ENCODE measurements at places on chromosomes 1 and 21. TPM values are rescaled to one million over a fixed set of nuclear protein-coding genes. Genes with fewer than 3 reads are reported as not detected.

LCE5A gene
- total RNA-seq = not detected

KLHDC9 gene
- 1.2 TPM for total RNA-seq

S100B gene
- total RNA-seq = not detected

AKIRIN1 gene
- total RNA-seq = 73.2 TPM

KRTAP19-1 gene
- not detected for total RNA-seq

TRABD2B gene
- not detected for total RNA-seq

SPATA45 gene
- total RNA-seq = not detected

AMY1C gene
- total RNA-seq = not detected

PPP1R12B gene
- total RNA-seq = 8.6 TPM

PIAS3 gene
- 17.9 TPM for total RNA-seq

DNA sequence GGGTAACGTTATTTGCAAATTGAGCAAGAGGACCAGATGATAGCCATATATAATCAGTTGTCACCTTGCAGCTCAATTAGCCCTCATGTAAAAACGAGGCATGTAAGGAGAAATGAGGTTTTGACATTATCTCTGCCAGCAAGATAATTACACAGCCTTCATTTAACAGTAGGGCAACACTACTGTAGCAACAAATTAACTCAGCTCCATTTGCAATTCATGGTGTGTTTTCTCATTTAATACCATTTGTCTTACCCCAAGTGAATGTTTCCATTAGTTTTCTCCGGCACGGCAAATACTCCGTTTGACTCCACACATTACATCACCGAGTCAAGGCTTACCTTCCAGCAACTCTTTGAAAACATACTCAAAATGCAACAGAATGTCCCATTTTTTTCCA, 66.7 kb downstream of the GPATCH2 start:
- DNase-seq = no peak
- H3K4me3 ChIP-seq = no peak overlapping the region
- no peaks in the 10 kb centered on the region for H3K27me3 ChIP-seq
- H3K36me3 ChIP-seq = peaks cover 18% of the 10 kb centered on the region
- H3K27ac ChIP-seq = no peak overlapping the region

DNA sequence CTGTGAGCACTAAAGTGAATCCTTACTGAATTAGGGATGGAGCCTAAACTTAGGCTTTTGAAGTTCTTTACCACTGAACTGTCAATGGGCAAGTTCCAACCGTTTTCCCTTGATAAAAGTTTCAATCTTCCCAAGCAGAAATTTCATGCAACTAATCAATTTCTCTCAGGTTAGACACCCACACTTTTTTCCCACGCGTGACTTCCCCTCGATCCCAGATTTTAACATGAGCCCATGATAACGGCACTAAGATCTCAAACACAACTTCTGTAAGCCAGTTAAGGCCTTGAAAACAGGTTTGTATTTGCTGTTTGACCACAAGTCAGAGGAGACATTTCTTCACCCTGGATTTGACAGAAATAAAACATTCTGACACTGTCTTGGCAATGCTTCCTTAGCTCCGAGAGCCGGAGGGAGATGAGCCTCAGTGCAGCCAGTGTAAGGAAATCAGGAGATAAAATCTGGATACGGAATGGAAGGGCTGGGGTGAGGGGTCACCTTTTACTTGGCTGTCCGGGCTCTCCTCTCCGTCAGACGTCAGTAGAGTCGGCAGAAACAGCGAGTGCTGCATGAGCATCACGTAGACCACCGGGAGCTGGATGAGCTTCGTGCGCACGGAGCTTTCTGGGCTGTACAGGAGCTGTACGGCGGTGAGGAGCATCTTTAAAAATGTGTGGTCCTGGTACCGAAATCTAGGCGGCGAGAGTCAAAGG, 39.7 kb downstream of the MRAP start:
- no peak overlapping the region for H3K4me3 ChIP-seq
- H3K27me3 ChIP-seq = no peaks in the 10 kb centered on the region
- DNase-seq = no peak
- H3K4me1 ChIP-seq = no peaks in the 10 kb centered on the region
- peaks cover 65% of the 10 kb centered on the region for H3K36me3 ChIP-seq

GRCh38 chr1:41954533-41954944, 35.8 kb upstream of the HIVEP3 start:
- no peak for DNase-seq
- peaks cover 40% of the 10 kb centered on the region for H3K4me1 ChIP-seq
- H3K27me3 ChIP-seq = no peaks in the 10 kb centered on the region
- H3K36me3 ChIP-seq = peaks cover 19% of the 10 kb centered on the region
- no peak overlapping the region for H3K27ac ChIP-seq
- no peak overlapping the region for H3K4me3 ChIP-seq

GRCh38 chr1:227885648-227886502, 61.9 kb downstream of the WNT9A start:
- H3K27me3 ChIP-seq = no peaks in the 10 kb centered on the region
- H3K4me3 ChIP-seq = peak overlapping the region; percentile 2
- no peaks in the 10 kb centered on the region for H3K36me3 ChIP-seq
- DNase-seq = peak; percentile 39
- peaks cover 22% of the 10 kb centered on the region for H3K4me1 ChIP-seq

GRCh38 chr1:36729289-36729688, 246.6 kb upstream of the CSF3R start:
- H3K27ac ChIP-seq = no peak overlapping the region
- no peak overlapping the region for H3K4me3 ChIP-seq
- no peaks in the 10 kb centered on the region for H3K36me3 ChIP-seq
- DNase-seq = no peak
- peaks cover 25% of the 10 kb centered on the region for H3K27me3 ChIP-seq
- no peaks in the 10 kb centered on the region for H3K4me1 ChIP-seq

- peak; percentile 35 for DNase-seq
- H3K4me1 ChIP-seq = no peaks in the 10 kb centered on the region
- no peaks in the 10 kb centered on the region for H3K36me3 ChIP-seq
- peaks cover 1% of the 10 kb centered on the region for H3K27me3 ChIP-seq
- H3K27ac ChIP-seq = no peak overlapping the region
- no peak overlapping the region for H3K4me3 ChIP-seq
Observed at GRCh38 chr1:63917571-63918417, 144.0 kb downstream of the ROR1 start.

GRCh38 chr1:178724376-178724727, 692 bp upstream of the RALGPS2 start:
- peaks cover 14% of the 10 kb centered on the region for H3K27me3 ChIP-seq
- no peaks in the 10 kb centered on the region for H3K36me3 ChIP-seq
- H3K4me1 ChIP-seq = peaks cover 15% of the 10 kb centered on the region
- peak overlapping the region; percentile 65 for H3K4me3 ChIP-seq

DNA sequence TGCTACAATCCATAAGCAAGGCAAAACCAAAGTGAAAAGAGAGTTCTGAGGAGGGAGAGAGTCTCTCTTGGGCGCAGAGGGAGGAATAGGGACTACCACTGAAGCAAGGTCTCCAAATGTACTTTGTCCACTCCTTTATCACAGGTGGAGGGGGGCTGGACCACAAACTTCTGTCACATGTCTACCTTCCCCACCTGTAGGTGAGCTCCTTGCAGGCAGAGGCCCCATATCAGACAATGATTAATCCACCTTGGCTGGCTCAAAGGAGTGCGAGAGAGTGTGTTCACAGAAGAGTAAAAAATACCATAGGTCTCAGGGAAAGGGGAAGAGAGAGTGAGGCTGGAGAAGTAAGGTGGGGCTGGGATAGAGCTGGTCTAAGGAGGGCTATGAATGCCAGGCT, 4.5 kb downstream of the BEND5 start:
- H3K4me1 ChIP-seq = peaks cover 3% of the 10 kb centered on the region
- H3K4me3 ChIP-seq = no peak overlapping the region
- no peak overlapping the region for H3K27ac ChIP-seq
- peaks cover 18% of the 10 kb centered on the region for H3K27me3 ChIP-seq
- DNase-seq = no peak

GRCh38 chr1:201491896-201492511, 14.9 kb downstream of the CSRP1 start:
- H3K27ac ChIP-seq = no peak overlapping the region
- no peak overlapping the region for H3K4me3 ChIP-seq
- no peaks in the 10 kb centered on the region for H3K27me3 ChIP-seq

GRCh38 chr1:147053269-147053668, 115.1 kb downstream of the NBPF12 start:
- H3K4me3 ChIP-seq = no peak overlapping the region
- no peak overlapping the region for H3K27ac ChIP-seq
- no peak for DNase-seq
- peaks cover 2% of the 10 kb centered on the region for H3K27me3 ChIP-seq
- H3K36me3 ChIP-seq = peaks cover 3% of the 10 kb centered on the region

DNA sequence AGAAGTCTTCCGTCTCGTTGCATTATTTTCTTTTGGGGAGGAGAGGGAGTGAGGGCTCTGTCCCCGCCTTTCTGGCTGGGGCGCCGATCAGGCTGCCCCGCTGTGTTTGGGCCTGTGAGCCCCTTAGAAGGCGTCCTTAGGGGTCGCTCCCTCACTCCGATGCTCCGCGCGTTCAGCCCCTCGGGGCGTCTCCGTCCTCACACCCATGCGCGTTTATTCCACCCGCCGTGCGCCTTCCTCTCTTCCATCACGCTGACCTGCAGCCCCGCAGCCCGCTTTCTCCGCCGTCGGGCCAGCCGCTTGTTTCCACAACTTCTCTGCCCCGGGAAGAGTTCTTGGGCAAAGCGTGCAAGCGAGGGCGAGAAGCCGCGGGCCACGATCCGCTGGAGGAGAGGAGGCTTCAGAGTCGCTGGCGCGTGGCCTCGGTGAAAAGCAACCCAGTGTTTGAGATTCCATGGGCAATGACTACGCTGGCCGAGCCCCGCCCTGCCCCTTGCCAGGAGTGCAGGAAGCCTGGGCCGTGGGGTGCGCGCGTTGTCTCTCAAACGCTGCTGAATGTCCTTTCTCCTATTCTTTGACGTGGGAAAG, 27.7 kb downstream of the TRIM11 start:
- no peaks in the 10 kb centered on the region for H3K36me3 ChIP-seq
- DNase-seq = peak; percentile 18
- H3K27ac ChIP-seq = no peak overlapping the region
- peaks cover 11% of the 10 kb centered on the region for H3K4me1 ChIP-seq
- H3K27me3 ChIP-seq = peaks cover 10% of the 10 kb centered on the region
